CD4-positive, alpha-beta T cell (primary cell): ENCODE measurements at places on chromosomes 2 and 18.

- peak; percentile 67 for DNase-seq
Observed at GRCh38 chr2:240556553-240557100, 1.2 kb downstream of the ANKMY1 start.

- no peak for DNase-seq
Observed at GRCh38 chr2:61811821-61812220, 42.0 kb downstream of the FAM161A start.

GRCh38 chr2:158729873-158730620, 65.1 kb upstream of the DAPL1 start:
- no peak for DNase-seq

- DNase-seq = no peak
Observed at GRCh38 chr2:111239581-111240249, 119.0 kb downstream of the BCL2L11 start.

DNA sequence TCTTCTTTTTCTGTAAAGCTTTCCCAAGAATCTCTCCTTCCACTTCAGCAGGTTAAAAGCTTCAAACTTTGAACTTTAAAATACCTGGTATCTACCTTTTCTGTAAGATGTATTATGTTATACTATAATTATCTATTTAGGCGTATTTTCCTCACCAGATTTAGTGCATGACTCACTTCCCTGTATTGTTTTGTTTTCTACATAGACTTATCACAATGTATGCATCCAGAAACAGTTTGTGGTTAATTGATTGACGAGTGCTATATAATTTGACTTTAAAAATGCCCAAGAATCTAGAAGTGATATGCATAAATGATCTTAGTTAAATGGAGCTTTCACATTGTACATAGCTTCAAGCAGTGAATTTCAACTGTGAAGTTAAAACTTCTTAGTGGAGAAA, 473.9 kb upstream of the CDH2 start:
- DNase-seq = no peak

DNA sequence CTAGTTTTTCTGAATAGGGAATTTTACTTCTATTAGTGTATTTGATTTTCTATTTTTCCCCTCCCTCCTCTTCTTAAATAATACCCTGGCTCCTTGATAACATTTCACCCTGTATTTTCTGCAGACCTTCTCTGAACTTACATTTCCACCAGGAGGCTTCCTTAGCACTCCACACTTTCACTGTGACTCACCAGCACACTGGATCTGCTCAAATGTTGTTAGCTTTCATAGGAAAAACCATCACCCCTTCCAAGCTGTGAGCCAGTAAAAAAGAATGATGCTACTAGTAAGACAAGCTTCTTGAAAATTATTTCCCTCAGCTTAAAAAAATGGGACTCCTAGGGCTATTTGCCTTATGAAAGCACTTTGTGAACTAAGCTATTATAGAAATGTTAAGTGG, 16.1 kb downstream of the SUPT7L start:
- DNase-seq = no peak

DNA sequence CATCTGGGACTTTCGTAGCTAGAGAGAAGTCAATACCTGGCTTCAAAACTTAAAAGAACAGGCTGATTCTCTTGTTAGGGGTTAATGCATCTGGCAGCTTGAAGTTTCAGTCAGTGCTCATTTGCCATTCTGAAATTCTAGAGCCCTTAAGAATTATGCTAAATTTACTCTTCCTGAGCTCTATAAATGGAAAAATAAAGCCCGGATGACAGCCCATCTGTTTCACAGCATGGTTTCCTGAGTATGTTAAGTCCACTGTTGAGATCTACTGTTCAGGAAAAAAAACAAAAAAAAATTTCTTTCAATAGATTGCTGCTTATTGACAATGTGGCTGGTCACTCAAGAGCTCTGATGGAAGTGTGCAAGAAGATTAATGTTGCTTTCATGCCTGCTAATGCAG, 101.3 kb upstream of the RPE start:
- no peak for DNase-seq

DNA sequence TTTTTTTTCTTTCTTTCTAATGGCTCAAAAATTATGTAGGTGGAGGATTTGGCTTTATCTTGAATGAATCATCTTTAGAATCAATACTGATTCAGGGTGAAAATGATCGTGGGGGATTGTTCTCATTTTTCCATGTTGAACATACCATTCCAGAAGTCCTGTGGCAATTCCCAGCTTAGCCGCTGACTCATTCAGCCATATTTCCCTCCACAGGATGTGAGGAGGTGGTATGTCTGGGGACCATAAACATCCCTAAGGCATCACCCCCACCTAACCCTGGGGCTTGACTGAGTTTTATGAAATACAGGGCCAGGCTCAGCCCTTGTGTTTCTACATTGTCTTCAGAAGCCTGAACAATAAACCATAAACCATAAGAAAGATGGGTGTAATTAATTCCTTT, 92.7 kb upstream of the FN1 start:
- no peak for DNase-seq

GRCh38 chr2:37585982-37586621, 85.3 kb downstream of the CDC42EP3 start:
- DNase-seq = peak; percentile 69

- no peak for DNase-seq
Observed at GRCh38 chr2:145484448-145485097, 964.7 kb upstream of the ZEB2 start.

GRCh38 chr2:1498176-1498575, 84.9 kb downstream of the TPO start:
- DNase-seq = no peak

DNA sequence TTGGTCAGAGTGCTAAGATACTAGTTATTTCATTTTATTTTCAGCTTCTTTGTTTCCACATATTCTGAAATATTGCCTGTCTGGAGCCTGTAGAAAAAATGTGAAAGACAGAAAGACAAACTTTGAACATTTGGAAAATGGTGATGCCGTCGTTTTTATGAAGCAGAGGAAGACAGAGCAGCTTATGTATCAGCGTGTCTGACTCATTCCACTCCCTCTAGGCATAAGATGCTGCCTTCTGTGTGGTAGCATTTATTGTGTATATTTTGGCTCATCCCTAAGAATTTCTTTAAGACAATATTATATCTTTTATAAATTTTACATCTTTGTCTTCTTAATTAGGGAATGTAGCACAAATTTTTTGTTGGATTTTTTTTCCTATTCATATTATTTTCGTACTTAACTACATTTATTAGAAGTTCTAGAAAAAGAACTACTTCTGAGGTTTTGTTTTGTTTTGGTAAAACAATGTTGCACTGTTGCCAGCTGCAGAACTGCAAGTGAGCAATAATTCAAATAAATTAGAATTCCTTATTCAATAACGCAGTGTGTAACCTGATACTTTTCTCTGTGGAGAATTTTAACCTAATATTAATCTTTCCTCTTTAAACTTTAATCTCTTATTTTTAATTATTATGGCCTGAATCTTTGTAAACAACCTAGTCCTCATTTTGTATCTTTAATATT, 300.4 kb downstream of the ZNF407 start:
- DNase-seq = no peak

GRCh38 chr2:46951290-46952064, 35.9 kb upstream of the MCFD2 start:
- no peak for DNase-seq

DNA sequence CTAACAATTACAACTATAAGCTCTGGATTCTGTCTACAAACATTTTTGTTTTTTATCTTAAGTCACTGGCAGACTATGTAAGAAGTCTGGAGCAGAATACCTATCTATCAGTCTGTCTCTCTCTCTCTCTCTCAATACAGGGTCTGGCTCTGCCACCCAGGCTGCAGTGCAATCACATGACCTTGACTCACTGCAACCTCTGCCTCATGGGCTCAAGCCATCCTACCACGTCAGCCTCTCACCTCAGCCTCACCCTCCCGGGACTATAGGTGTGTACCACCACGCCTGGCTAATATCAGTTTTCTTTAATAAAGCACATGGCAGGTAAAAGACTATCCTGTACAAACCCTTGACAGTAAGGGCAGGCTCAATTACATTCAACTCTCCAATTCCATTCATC, 96.9 kb downstream of the OSBPL1A start:
- no peak for DNase-seq

- no peak for DNase-seq
Observed at GRCh38 chr2:225354281-225354774, 45.2 kb upstream of the NYAP2 start.

- DNase-seq = no peak
Observed at GRCh38 chr2:205531072-205531471, 151.2 kb upstream of the NRP2 start.

DNA sequence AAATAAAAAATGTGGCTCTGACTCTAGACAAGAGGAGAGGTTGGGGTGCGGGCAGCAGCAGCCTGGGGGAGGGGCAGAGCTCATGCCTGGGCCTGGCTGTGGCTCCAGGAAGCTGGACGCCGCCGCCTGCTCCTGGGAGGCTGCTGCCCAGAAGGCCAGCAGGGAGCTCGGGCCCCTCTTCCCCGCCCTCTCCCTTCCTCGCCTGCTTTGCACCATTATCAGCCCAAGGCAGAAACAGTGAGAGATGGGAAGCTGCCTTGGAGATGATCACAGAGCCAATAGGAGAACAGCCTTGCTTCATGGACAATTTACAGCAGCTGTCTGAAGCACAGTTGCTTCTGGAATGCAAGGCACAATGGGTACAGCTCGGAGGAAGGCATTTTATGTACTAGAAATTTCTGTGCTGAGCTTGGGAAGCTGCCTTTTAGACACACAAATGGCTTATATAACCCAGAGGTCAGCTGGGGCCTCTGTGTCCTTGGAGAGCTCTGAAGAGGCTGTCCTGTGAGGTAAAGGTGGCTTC, 55.3 kb upstream of the AFF3 start:
- no peak for DNase-seq

DNA sequence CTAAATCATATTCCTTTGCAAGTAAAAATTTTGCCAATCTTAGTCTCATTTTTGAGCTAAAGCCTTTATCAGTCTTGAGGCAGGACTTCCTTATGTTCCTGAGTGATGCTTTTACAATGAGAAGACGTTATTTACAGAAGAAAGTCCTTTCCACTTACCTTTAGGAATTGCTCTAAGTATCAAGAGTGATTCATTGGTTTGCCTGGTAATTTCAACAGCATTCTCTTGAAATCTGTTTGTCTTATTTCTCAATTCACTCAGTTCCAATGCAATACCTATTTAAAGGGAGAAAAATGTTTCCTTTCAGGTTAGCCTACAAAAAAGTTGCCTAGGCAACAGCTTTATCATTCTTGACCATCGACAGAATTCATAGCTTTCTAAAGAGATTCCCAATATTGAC, 137.2 kb downstream of the LAMA1 start:
- no peak for DNase-seq

GRCh38 chr2:67930156-67930555, 132.6 kb downstream of the C1D start:
- DNase-seq = no peak

DNA sequence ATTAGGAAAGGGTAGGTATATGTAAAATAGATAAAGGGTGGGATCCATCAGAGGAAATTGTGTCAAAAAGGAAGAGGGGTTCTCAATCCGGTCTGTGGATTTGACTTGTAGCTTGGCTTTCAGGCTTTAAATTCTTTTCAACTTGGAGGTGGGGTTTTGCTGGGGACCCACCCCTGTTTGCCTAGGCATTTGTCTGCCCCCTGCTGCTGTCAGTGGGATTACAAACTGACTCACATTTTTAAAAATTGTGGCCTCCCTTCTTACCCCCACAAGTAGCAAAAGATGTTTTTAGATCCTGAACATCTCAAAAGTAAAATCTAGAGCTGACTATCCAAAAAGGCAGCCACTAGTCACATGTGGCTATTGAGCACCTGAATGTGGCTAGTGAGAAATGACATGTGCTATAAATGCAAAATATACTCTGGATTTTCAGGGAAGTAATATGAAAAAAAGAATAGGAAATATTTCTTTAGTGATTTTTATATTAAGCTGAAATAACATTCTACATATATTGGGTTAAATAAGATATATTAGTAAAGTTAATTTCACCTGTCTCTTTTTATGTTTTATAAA, 178.9 kb downstream of the GFPT1 start:
- no peak for DNase-seq

DNA sequence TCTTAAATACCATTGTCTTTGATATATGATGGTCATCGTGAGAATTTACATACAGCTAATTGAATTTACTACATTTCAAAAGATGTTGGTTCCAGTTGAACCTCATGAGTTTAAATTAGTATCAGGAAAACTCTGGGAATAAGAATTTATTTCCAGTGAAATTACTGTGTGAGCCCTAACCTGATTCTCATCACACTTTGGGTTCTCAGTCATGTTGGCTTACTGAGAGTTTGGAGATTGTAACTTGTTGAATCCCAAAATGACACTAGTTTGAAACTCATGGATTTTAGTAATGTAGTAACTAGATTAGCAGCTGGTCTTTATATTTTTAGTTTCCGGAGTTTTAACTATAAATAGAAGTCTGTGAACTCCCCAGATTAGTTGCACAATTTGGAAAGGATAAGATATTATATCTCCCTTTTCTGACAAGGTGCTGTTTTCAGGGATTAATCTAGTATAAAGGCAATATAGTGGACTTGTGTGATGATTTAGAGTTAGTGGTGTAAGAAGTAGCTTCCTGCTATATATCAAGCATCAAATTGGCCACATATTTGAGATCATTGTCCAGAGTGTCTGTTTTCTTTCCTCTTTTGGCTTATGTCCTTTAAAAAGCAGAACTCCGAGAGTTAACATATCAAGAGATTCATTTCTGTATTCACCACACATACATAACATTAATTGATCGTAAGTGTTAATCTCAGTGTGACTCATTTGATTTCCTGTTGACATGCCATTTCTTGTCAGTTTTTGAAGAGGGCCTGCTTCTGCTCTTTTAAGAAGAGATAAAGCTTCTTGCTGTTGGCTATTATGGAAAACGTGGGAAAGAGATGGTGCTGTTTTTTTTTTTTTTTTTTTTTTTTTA, 15.7 kb downstream of the NDUFV2 start:
- no peak for DNase-seq

DNA sequence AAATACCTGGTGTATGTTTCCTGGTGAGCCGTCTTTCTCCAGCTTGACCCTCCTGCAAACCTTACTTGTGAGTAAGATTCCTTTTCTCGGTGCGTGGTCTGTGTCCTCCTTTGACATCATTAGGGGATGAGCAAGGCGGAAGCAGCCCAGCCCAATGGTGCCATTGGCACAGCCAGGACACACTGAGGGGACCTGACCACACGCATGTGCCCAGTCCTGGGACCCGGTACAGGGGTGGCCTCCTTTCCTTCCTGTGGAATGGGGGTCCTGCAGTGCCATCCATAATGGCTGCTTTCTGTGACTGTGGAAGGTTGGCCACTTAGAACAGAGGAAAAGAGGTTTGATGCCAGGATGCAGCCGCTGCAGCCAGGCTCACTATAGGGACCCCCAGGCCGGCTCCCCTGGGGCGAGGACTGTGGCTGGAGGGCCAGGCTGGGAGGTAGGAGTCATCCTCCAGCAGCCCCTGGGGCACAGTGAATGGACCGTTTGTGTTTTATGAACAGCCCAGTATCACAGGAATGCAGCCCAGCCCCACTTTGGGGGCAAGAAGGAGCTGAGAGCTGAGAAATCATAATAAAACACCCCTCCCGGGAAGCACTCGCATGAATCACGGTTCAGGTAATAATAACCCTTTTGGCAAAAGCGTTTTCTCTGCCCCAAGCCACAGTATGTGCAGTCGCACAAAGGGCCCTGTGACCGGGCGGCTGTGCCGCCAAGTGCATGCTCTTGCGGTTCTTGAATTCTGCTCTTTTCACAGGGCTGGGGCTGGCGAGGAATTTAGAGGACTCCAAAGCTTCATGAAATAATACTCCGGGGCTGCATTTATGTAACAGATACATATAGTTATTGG, 73.2 kb downstream of the ASB1 start:
- DNase-seq = no peak
